ENCODE measurements at places on chromosomes 11 and 22.

- DNase-seq = no peak
Measured at GRCh38 chr22:41681616-41682015, 7.1 kb downstream of the SNU13 start.

- DNase-seq = no peak
Measured at GRCh38 chr11:498297-499181, 8.5 kb downstream of the RNH1 start.

DNA sequence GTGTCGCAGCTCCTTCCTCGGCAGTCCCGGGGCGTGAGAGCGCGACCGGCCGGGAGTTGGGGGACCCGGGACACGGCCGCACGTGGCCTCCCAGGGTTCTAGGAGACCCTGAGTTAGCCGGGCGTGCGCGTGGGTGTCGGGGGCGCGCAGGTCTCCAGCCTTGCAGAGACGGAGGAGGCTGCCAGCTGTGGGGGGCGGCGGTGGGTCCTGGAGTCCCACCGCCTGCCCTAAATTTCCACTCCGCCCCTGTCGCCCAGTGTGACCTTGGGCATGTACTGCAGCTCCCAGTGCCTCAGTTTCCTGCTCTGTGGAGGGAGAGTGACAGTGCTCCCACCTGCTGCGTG lies 18.8 kb downstream of the RRP7A start:
- DNase-seq = no peak

GRCh38 chr11:113506893-113507292 lies 31.7 kb upstream of the DRD2 start:
- no peak for DNase-seq

DNA sequence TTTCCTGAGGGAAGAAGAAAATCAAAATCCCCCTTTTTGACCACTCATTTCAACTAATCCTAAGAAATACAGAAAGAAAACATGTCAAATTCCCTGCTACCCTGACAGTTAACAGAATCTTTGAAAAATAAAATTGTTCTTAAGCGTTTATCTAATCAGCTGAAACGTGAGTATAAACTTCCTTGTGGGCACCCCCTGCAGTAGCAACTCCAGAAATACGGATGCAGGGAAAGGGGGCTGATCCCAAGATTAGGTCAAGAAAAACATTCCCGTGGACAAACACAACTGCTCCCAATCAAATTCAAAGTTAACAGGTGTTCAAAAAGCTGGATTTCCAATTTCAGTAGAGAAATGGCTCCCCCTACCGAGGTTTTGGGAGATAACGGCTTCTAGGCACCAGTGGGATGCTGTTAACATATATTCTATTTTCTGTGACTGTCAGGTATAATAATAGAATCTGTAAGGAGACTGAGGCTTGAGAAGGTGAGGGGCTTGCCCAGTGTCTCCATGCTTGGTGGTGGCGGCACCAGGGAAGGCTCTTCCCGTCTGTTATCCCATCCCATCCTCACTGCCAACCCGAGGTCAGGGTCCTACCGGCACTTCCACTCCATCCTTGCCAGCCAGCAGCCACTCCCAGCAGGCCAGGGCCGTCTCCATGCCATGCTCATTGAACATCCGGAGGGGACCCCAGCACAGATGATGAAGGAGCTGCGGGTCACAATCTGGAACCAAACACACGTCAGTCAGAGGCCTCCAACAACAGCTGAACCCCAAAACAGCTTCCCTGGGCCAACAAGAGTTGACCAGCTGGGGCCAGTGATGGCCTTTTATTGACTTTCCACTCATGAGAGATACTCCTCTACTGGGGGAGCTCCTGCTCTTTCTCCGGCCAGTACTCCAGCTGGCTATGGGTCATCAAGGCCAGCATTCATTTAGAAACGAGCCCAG lies 32.0 kb upstream of the SERPIND1 start:
- peak; percentile 61 for DNase-seq

DNA sequence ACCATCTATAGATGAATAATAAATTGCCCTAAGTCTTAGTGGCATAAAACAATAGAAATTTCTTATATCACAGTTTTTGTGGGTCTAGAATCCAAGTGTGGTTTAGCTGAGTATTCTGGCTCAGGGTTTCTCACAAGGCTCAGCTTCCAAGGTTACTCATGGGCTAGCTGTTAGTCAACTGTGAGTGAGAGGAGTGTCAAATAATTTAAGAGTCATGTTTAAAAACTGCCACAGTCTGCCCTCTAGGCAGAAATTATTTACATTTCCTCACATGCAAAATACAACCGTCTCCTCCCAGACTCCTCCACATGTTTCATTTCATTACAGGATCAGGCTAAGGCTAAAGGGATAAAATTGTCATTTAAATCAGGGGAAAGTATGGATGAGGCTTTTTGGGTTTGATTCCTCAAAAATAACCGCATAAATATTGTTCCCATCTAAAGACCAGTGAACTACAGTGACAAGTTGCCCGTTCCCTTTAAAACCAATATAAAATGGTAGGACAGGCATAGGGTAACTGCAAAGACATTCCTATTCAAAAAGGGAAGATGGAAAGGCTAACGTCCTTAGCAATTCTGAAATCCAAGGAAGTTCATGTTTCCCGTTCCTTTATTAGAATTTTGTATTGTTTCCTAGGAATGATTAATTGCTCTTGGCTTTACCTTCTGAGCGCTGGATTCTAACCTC lies 324.3 kb downstream of the DYNC2H1 start:
- no peak for DNase-seq

GRCh38 chr11:96154802-96155520 lies 188.0 kb downstream of the MAML2 start:
- no peak for DNase-seq

- DNase-seq = no peak
Measured at GRCh38 chr11:45934580-45935318, 12.3 kb downstream of the LARGE2 start.

- no peak for DNase-seq
Measured at GRCh38 chr11:123381149-123381548, 48.9 kb upstream of the GRAMD1B start.

DNA sequence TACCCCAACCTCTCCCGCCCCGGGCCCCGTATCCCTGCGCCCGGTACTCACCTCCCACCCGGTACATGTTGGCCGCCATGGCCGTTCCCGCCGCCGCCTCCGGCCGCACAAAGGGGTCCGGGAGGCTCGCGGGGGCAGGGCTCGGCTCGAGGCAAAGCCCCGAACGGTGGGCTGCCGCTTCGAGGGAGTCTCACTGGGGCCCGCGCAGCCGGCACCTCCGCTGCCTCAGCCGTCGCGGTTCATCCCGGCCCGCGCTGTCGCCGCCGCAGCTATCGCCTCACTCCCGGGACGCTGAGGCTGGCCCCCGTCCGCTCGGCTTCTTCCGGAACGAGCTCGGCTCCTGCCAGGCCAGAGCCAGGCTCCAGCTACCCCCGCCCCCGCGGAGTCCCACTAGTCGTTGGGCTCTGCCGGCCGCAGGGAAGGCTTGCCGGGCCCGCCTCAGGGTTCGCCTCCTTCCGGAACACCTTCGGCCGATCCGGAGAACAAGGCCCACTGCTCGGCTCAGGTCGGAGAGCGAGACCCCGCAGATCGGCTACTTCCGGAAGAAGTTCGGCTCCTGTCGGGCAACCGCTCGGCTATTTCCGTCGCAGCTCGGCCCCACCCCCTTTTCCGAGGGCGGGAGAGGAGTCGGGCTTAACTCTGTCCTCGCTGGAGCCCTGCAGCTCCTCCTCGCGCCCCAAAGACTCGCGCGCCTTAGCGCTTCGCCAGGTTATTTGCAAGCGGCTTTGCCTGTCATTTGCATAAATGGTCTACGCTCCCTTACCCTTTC lies at the start of gene MTA2:
Gene MTA2 (minus strand): TSS at position 494 of the 769 bp plus-strand sequence. CDS start 415 bp downstream, at position 79.
- peak; percentile 93 for DNase-seq

DNA sequence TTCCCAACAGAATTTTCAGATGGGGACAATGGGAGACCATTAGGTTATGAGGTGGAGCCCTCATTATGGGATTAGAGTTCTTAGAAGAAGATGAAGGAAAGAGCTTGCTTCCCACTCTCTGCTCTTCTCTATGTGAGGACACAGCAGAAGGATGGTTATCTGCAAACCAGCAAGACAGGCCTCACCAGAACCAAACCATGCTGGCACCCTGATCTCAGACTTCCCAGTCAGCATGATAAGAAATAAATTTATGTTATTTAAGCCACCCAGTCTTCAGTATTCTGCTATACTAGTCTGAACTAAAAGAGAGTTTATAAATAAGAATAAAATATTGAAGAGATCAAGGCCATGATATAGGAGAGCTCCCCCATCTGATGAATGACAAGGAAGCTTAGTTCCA lies 946.3 kb upstream of the CCDC90B start:
- DNase-seq = no peak

DNA sequence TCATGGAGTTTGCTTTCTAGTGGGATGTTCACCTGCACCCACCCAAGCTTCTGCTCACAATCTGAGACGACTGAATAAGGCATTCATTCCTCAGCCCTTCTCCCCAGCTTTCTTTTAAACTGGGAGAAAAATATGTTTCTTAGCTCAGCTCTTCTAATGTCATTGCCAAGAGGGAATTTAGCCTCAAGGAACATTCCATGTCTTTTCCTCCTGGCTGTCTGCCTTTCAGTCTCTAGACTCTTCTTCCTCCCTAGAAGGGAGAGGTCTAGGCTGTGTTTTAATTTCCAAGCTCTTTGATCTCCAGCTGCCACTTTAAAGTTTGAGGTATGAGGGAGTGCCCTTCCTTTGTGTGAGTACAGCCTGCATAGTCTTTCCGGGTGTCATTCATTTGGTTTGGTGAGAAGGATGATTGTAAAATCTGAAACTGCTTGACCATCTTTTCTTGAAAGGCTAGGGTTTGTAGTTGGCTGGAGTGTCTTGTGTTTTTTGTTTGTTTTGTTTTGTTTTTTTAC lies 11.7 kb upstream of the HTATIP2 start:
- DNase-seq = no peak

GRCh38 chr11:63227521-63228107 lies 15.8 kb downstream of the SLC22A25 start:
- no peak for DNase-seq

DNA sequence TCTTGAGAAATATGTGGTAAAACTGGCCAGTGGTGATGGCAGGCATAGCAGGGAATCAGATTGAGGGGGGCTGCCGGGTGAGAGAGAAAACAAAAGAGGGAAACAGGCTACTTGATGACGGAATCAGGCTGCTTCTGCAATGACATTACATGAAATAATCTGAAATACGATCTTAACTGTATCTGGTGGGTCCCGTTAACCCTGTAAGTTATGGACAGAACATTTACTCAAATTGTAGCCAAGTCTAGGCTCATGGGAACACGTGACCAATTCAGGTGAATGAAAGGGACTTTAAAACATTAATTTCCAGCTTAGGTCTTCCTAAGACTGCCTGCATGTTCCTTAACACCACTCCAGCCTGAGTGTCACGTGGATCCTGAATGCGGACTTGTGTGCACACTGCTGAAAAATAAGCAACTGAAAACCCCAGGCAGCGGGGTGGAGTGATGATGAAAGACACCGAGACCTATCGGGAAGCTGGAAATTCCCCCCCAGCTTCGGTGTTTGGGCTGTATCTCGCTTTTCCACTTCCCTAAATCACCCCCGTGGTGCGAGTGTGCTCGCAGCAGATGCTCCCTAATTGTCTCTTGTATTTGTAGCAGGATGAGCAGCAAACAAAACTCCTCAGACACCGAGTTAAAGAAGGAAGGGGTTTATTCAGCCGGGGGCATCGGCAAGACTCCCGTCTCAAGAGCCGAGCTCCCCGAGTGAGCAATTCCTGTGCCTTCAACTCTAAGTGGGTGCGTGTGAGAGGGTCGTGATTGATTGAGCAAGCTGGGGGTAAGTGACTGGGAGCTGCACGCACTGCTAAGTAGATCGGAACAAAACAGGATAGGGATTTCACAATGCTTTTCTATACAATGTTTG lies 145.0 kb upstream of the GRK3 start:
- DNase-seq = peak; percentile 67

DNA sequence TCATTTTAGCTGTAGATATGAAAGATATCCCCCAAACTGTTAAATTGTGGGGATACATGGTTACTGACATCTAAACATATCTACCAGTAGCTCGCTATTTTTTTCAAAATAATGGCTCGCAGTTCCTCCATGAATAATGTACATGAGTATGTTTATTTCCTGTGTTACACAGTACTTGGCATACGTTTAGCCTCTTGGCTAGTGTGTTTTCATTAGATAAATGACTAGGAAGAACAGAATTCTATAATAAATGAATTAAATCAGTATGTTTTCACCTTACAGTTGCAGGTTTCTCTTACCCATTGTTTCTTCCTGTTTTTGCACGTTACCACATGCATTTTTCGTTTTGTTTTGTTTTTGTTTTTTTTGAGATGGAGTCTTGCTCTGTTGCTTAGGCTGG lies 21.8 kb downstream of the RNF169 start:
- DNase-seq = no peak

- no peak for DNase-seq
Measured at GRCh38 chr22:44486538-44486937, 11.5 kb downstream of the RTL6 start.

- no peak for DNase-seq
Measured at GRCh38 chr11:133942577-133942976, 14.2 kb downstream of the IGSF9B start.

DNA sequence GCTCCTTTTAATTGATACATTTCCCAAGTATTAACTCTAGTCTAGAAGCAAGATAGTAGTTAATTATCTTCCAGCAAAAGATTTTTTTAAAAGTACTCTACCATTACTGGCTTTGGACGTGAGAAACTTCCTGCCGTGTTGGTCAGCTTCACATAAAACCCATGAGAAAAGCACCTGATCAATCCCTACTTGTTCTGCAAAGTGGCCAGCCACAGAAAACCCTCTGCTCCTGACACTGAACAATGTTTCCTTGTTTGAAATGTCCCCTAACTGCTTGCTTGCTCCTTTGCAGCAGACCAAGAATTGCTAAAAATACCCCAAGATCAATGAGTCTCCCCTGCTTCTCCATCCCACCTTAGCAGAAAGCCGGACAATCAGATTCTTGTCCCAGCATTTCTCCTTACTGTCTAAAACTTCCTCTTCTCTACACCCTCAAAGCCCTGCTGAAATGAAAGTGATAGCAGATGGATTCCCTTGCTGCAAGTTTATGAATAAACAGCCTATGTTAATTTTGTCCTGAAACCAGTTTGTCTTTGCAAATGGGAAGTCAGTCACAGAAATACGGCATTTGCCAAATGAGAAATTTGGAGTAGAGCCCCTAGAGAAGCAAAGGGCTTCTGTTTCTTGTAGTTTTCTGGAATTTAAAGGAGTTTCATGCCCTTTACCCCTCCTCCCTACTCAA lies 207.1 kb upstream of the ARHGAP20 start:
- DNase-seq = no peak

DNA sequence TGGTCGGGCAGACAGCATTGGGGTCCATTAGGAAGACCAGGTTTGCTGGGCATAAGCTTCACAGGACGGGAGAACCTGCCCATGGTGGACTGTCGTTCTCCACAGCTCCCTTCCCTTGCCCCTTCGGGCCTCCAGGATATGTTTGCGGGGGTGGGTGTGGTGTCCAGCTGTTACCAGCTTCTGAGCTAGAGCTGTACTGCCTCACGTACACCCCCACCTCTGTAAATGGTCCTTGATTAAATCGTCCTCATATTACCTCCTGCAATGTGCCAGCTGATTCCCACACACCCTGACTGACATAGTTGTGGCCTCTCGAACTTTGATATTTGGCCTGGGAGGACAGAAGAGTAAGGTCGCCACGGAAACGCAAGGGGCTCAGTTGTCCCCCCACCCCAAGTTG lies 16.2 kb upstream of the BCR start:
- no peak for DNase-seq
